Epithelial cell of proximal tubule (primary cell): ENCODE measurements at places on chromosomes 11 and 22. TPM values are rescaled to one million over a fixed set of nuclear protein-coding genes. Genes with fewer than 3 reads are reported as not detected.

C22orf23 gene
- total RNA-seq = not detected in 2 replicates

GAL3ST3 gene
- 2.1 and 2.3 TPM in 2 replicates for total RNA-seq

GRCh38 chr22:29208879-29209623 is 3.4 kb downstream of the EMID1 start:
- no peak for DNase-seq

DNA sequence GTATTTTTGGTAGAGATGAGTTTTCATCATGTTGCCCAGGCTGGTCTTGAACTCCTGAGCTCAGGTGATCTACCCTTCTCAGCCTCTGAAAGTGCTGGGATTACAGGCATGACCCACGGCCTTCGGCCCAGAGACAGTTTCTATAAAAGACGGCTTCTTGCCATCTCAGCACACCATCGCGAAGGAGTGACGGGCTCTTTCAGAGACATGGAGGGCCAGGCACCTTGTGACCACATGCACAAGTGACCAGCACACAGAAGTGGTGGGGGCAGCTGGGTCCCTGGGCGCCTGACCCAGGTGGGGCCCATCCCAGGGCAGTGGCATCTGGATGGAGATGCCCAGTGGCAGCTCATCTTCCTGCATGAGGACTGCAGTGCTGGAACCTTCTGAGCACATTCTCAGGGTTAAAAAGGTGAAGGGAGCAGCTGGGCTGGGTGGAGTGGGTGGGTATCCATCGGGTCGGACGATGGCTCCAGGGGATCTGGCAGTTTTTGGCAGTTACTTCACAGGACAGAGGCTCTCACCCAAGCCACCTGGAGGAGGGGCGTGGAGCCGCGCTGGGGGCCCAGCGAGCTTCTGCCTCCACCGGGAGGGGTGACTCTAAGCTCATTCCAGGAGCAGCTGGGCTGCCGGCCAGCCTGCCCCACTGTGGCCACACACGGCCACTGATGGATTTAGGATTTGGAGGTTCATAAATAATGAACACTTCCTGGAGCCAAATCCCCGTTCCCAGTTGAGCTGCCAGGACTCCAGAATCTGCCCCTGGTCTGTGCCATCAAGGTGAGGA is 373.0 kb downstream of the CTTN start:
- no peak for DNase-seq

GRCh38 chr11:13974631-13975030 is 12.1 kb downstream of the SPON1 start:
- DNase-seq = no peak

- no peak for DNase-seq
These were observed 36.7 kb upstream of the PDGFD start for GRCh38 chr11:104200688-104201087.

RAG1 gene
- total RNA-seq = 1.0 and 2.0 TPM in 2 replicates

- DNase-seq = no peak
These were observed 15.9 kb downstream of the UBASH3B start for GRCh38 chr11:122671400-122671891.

OR52W1 gene
- not detected in 2 replicates for total RNA-seq

- peak; percentile 15 for DNase-seq
These were observed 2093.5 kb downstream of the LRRC4C start for GRCh38 chr11:39365809-39366436.

LMF2 gene
- 69.2 and 83.3 TPM in 2 replicates for total RNA-seq

DNA sequence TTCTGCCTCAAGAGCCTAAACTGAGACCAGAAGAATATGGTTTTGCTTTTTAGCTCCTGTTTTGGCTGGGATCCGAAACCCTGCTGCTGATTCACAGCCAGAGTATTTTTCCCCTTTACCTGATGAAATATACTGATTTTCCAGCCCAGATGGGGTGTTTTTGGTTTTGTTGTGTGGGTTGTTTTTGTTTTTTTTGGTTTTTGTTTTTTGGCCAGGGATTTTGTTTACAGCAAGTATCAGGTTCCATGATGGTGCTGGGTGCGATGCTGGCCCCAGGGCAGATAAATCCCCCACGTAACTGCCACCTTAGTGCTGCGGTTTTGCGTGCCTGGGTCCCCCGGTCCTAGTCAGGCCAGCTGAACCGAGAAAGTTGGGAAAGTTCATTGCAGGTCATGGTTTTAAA is 103.7 kb downstream of the ZBTB16 start:
- peak; percentile 68 for DNase-seq

ANKK1 gene
- total RNA-seq = 0.17 TPM in 1 of 2 replicates, not detected in the other

GRCh38 chr11:56910046-56910773 is 78.5 kb upstream of the OR5AK2 start:
- no peak for DNase-seq

- DNase-seq = no peak
These were observed 689.4 kb downstream of the JRKL start for GRCh38 chr11:97079244-97079643.

GRCh38 chr11:95252586-95252985 is 21.6 kb upstream of the SESN3 start:
- DNase-seq = no peak

HEPN1 gene
- not detected in 2 replicates for total RNA-seq

- DNase-seq = peak; percentile 1
These were observed 77.0 kb downstream of the ZNF280B start for GRCh38 chr22:22431271-22432220.

C11orf87 gene
- not detected in 2 replicates for total RNA-seq

DNA sequence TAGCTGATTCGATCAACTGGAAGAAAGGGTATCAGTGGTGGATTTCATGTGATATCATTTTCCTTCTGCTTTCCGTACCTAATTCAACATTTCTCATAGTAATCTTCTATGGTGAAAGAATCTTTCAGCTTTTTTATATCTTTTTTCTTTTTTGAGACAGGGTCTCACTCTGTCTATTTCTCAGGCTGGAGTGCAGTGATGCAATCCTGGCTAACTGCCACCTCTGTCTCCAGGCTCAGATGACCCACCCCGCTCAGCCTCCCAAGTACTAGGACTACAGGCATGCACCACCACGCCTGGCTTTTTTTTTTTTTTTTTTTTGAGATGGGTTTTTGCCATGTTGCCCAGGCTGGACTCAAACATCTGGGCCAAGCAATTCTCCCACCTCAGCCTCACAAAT is 18.6 kb upstream of the CHORDC1 start:
- no peak for DNase-seq

MOGAT2 gene
- total RNA-seq = not detected in 2 replicates

SYT8 gene
- 0.81 TPM in 1 of 2 replicates, not detected in the other for total RNA-seq

IGLL1 gene
- not detected in 2 replicates for total RNA-seq

DGAT2 gene
- 1.8 and 2.0 TPM in 2 replicates for total RNA-seq

DNA sequence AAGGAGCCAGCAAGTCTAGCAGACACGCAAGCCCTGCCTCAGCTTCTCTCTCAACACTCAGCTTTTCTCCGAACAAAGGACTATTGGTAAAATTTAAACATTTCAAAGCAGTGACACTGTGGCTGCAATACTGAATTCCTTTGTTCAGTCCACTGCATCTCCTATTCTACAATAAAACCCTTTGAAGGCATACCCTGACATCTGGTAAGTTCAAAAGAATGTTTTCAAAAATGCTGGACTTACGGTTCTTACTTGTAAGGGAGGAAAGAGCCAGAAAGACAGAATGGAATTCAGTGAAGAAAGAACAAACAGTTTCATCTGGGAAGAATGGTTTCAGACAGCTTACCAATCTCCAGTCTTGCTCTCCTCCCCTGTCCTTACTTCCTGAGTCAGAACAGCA is 12.7 kb upstream of the OR8K1 start:
- no peak for DNase-seq

XBP1 gene
- total RNA-seq = 147 and 153 TPM in 2 replicates

DNA sequence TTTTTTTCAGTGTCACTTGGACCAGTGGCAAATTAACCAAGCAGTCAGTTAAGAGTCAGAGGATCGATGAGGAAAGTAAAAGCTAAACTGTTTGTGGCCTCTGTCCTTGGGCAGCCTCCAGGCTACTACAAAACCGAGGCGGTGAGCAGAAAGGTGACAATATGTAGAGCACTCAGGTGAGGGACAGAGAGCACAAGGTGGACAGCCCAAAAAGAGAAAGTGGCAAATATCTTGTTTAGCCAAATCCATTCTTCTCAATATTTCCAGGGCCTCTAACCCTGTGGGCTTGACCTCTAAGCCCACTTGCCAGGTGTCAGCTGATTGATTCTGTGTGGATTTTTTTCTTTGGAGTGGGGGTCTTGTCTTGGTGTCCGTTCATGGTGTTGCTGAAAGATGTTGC is 4202.2 kb upstream of the OR11H1 start:
- no peak for DNase-seq

DNA sequence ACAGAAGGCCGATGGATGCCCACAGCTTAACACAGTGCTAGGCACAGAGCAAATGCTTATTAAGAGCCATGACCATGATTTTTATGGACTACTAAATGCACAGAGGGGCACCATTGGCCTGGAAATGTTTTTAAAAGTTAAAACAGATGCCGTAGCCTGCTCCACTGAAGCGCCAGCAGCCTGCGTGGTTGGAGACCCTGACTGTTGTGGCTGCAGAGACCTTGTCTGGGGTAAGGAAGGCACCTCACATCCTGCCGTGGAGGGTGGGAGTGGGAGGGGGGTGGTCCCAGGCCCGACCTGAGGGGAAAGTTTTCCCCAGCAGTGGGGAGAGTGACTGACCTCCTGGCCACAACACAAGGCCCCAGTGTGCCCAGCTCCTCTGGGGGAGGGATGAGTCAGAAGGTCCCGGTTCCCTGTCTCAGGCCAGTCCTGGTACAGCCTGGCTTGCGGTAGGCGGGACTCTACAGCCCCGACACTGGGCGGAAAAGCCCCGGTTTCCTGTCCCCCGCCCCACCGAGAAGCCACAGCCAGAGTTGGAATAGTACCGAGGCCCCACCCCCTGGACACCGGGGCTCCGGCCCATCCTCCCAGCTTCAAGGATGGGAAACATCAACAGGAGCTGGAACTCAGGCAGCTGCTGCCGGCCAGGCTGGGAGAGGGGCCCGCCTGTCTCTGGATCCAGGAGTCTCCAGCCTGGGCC is 7.0 kb downstream of the CHST1 start:
- no peak for DNase-seq

SLC35F2 gene
- total RNA-seq = 41.2 and 50.1 TPM in 2 replicates

DNA sequence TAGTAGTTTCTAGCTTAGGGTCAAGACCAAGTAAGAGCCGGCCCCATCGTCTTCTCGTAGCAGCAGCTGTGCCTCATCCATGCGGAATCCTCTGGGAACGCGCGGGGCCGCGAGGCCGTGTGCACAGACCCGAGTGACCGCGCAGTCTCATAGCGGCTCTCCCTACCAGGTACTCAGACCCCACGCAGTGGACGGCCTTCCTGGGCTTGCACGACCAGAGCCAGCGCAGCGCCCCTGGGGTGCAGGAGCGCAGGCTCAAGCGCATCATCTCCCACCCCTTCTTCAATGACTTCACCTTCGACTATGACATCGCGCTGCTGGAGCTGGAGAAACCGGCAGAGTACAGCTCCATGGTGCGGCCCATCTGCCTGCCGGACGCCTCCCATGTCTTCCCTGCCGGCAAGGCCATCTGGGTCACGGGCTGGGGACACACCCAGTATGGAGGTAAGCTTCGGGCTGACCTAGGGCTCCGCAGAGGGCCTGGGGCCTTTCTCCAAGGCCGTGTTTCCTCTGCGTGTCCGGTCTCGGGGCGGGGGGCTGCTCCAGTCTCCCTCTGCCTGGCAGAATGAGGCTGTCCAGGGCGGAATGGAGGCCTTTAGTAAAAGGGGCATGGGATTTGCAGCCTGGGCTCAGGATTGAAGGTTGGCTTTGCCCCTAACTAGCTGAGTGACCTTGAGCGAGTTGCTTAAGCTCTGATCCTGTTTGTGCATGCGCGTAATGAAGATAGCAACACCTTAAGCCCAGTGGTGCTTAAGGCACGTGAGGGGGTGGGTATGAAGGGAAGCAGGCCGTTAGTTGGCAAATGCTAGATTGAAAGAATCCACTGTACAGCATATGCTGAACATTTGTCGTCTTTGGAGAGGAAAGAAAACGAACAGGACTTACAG is 48.9 kb downstream of the ST14 start:
- DNase-seq = no peak

FAR1 gene
- 23.2 and 31.3 TPM in 2 replicates for total RNA-seq

POGLUT3 gene
- 21.1 and 24.4 TPM in 2 replicates for total RNA-seq

DNA sequence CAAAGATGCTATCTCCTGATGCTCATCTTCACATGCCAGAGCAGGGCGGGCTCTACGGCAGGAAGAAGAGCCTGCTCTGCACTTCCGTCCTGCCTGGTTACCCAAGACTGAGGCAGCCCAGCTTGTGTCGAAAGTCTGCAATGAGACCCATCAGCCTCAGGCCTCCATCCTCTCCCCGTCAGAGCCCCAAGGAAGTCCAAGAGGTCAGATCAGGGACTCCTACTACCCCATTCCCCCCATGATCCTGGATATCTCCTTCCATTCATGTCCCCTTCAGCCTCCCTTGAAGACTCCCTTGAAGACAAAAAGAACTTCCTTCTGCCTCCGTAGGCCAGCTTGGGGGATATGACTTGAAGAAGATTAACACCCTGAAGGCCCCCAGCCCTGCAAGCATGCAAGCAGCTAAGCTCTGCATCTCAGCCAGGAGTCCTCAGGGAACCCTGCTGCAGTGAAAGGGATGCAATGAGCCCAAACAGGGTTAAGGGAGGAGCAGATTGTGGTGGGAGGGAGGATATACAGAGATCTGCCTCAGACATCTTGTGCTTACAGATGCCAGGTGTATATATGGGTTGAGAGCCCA is 85.6 kb downstream of the TRIM29 start:
- DNase-seq = no peak

- DNase-seq = no peak
These were observed 1.3 kb downstream of the PACS1 start for GRCh38 chr11:66071381-66071801.

DNA sequence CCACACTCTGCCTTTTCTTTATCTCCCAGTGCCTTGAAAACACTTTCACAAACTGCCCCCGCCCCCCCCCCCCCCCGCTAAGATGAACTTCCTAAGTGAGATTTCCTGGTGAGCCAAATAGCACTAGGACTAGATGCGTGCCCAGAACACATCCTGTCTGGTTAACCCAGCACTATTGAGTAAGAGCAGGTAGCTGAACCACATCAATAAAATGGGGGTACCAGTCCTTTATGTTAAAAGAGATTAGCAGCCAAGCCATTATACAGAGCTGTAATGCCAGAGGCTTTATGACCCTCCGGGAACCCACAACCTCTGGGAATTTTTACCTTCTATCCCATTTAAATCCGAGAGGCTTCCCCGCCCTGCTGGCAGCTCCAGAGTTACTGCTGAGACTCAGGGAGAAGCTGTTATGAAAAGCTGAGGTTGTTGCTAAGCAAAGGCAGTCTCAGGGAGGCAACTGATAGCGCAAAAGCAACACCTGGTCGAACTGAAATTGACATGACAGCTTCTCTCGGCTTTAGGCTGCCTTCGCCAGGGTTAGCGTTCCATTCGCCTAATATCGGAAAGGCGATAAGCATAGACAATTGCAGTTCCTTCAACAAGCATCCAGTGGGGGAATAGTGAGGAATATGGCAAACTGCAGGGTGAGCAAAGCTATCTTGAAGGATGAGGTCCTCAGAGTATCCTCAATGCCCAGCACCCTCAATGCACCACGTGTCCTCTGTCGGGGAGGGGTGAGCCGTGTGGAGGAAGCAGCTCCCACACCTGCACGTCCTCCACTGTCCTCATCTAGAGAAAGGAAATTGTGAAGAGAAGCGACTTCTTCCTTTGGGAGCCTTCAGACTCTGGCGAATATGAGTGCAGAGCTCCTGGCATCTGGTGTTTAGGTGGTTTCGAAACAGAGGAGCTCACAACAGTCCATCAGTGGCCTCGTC is 977.0 kb downstream of the NTM start:
- DNase-seq = no peak

- DNase-seq = no peak
These were observed 7.3 kb downstream of the CABP7 start for GRCh38 chr22:29727131-29727523.

- no peak for DNase-seq
These were observed 40.2 kb upstream of the CFAP300 start for GRCh38 chr11:102006835-102007566.

- no peak for DNase-seq
These were observed 697.1 kb upstream of the FAT3 start for GRCh38 chr11:91527380-91528030.
